ENCODE measurements at places on chromosomes 5 and 9.

DNA sequence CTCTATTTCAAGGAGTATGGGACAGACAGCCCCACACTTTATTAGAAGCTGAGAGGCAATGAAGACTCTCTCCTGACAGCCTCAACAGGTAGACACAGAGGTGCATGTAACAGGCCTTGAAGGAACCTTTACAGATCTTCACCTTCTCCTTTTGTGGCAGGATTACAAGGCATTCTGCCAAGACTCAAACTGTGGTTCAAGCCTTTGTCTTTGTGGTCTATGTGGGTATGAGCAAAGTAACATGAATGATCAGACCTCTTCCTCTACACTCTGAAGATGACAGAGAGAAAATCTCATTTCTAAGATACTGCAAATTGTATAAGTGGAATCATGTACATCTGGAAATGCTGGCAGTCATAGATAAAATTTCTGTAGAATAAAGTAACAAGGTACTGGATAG lies 346.9 kb downstream of the CDH9 start:
- no peak for DNase-seq

DNA sequence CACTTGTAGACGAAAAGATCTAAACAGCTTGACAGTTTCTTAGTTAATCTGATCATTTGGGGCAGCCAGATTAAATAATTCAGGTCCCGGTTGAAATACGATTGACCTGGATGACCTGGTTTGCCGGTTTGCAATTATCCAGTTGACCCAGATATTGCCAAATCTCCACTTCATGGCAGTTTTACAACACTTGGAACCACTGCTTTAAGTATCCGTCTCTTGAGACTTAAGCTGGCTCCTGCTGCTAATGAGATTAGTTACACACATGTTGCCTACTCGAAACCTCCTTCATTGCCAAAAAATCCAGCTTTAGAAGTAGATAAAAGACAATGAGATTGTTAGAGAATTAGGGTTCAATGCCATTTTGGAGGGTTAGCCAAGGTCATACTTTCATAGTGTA lies 136.2 kb upstream of the HAPLN1 start:
- DNase-seq: no peak

DNA sequence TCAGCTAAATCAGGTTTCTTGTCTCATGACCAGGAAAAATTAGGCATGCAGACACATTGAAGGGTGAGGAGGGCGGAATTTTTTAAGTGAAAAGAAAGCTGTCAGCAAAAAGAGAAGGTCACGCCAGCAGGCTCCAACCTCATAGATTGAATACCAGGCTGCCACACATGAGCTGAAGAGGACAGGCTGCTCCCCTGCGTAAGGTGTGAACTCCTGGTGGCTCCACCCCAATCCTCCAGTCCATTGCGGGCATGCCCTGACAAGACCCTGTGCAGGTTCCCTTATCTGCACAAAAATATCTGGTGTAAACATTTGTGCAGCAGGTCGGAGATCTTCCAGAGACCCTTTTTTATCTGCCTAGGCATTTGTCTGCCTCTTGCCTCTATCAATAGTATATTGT lies 22.9 kb upstream of the TEX10 start:
- DNase-seq: no peak

- DNase-seq: peak; percentile 9
Measured at GRCh38 chr5:149584121-149584520, 2.8 kb downstream of the ARHGEF37 start.

DNA sequence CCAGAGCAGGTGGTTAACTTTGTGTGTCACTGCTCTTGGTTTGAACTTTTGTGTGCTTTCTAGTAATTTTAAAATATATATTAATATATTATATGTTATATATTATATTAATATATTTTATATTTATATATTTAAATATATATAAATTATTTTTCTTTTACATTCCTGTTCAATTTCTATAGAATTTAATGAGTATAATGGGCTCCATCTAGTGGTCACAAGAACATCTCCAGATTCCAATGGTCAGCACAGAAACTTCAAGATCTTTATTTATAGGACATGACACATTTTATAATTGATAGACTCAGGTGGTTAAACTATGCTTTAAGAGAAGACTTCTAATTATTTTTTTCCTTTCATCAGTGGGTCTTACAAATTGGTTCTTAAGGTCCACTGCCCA lies 39.1 kb downstream of the COL23A1 start:
- DNase-seq: peak; percentile 2

DNA sequence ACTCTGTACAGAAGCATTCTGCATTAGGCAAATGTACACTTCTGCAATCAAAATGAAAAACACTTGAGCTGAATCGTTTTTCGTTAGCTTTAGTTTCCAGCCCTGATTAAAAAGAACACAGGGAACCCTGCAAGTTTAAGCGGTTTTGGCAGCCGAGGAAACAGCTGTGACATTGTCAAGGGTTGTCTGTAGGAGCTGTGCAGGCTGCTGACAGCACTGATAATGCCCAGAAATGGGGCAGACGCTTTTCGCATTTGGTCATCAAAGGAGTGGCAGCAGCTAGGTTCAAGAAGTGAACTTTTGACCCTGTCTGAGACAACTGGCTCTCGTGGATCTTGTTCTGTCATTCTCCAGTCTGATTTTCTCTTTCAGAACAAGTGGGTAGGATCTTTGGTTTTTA lies 165.6 kb upstream of the CCDC152 start:
- no peak for DNase-seq

DNA sequence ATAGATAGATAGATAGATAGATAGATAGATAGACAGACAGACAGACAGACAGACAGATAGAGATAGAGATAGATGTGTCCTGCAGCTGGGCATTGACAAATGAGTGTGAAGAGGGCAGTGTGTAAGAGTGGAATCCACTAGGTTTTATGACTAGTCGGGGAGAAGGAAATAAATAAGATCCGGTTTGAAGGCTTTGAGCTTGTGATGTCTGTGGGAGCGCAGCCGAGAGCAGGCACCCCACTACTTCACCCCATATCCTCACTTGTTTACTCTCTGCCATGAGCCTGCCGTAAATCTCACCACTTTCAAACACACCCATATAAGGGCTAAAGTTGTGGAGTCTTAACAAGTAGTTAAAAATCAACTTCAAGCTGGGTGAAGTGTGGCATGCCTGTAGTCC lies 1.4 kb upstream of the SUSD1 start:
- no peak for DNase-seq

DNA sequence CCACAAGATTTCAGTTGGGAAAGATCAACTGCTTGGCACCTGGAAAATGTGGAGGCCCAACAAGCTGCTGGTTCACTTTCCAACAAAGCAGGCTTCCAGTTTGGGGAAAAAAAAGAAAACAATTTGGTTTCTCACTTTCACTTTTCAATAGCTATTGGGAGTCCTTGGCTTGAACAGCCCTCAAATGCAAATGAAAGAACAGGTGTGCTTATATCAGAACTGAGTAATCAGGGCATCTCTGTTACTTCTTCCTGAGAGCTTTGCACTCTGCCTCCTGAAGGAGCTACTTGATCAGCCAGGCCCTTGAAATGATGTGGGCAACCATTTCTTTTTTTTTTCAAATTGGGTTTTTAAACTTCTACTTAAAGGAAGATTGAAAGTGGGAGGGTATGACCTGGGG lies 73.5 kb downstream of the MFAP3 start:
- no peak for DNase-seq

DNA sequence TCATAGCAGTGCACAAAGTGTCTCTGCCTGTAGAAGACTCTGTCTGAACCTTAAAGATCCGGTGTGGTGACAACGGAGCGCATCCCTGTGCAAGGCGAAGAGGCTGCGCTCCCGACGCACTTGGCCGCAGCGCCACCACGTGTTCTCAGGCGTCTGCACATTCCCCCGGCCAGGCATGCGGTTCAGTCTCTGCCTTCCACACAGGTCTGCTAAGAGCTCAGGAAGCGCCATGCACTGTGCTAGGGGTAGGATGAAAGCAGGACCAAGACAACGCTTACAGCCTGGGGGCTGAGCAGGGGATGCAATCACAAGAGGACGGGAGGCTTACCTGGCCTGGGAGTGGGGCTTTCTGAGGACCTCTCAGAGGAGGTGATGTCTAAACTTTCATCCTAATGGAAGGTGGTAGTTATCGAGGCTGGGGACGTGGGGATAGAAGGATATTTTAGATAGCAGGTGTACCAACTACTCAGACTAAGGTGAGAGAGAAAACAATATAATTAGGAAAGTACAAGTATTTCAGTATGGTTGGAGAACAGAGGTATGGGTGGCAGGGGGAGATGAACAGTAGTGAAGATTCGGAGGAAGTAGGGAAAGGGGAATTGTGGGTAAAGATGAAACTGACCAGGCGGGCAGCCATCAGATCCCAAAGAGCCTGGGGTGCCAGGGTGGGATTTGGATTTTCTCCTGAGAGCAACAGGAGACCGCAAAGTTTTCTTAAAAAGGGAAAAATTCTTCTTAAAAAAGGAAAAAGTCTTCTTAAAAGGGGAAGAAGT lies 13.3 kb downstream of the CAPSL start:
- DNase-seq: peak; percentile 42

- DNase-seq: no peak
Measured at GRCh38 chr9:106982636-106983035, 119.7 kb downstream of the ZNF462 start.

DNA sequence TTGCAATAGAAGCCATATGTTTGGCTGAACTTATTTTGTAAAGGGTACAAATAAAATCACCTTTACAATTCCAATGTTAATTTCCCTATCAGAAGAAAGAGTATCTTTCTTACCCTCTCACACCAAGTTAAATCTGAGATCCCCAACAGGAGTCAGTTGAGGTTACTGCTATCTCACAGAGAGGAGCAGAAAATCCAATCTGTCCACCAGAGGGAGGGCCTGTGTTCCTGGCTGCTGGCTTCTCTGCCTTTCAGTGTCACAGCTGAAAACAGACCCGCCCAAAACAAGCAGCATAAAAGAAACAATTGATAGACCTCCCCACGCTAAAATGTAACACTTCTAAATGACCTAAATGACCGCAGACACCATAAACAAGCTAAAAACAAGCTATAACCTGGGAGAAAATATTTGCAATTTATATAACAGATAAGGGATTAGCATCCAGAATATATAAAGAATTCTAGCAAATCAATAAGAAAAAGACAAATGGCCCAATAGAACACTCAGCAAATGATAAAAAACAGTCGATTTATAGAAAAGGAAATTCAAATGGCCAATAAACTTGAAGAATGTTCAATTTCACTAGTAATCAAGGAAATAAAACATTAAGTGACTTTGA lies 24.5 kb upstream of the MVB12B start:
- DNase-seq: peak; percentile 59

GRCh38 chr5:41213340-41213739 lies at the start of gene C6:
TSS of gene C6 (minus strand) at chr5:41213532. CDS start at chr5:41203230, 10,302 bp downstream.
- DNase-seq: no peak

GRCh38 chr5:3862906-3863305 lies 267.3 kb downstream of the IRX1 start:
- no peak for DNase-seq

DNA sequence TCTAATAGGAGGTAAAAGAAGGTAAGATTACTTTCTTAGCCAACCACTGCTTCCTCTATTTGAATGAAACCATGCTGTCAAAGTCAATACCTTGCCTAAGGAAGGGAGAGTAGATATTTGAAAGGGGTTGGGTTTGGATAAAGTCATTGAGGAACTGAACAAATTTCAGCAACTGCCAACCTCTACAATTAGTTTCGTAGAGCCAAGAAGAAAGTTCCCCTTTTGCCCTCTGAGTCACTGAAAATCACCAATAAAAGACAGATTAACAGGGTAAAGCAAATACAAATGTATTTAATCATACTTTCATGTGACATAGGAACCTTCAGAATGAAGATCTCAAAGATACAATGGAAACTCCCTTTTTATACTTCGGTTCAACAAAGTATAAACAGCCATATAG lies 615.7 kb downstream of the GABRG2 start:
- DNase-seq: no peak

- DNase-seq: no peak
Measured at GRCh38 chr5:151157426-151158286, at the start of gene ANXA6. TSS of gene ANXA6 (minus strand) at chr5:151157779. CDS start at chr5:151147901, 9,878 bp downstream.

DNA sequence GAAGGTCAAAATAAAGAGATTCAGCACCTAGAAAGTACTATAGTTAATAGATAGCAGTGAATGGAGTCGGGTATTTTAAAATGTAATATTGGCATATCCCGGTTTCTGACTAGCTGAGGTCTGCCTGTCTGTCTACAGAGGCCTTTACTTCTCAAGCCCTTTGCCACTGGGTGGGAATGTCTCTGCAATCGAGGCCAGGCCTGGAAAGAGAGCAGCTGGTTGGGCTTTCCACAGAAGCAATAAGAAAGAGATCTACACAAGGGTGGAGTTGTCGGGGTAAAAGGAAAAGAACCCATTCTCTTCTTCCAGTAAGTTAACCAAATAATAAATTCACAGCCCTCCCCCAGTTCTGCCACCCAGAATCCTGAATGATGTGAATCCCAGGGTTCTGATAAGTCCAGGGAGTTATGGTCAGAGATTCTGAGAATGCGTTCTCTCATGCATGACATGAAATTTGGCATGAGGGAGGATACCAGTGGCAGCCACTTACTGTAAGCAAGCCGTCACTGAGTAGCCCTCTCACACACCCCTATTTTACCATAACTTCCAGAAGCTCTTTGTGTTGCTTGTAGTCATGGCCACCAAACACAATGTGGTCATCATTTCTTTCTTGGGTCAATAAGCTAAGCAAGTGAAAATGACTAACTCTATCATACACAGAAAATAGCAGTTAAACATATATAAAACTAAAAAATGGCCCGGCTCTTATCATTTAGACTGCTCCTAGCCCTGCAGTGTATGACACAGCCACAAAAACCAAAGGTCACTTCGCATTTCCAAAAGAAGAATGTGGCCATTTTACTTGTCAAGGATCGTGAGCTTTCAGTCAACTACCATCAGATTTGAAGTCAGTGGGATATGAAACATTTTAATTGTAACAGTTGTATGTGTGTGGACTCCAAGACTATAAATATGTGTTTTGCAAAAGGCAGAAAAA lies 185.0 kb downstream of the GLIS3 start:
- no peak for DNase-seq

DNA sequence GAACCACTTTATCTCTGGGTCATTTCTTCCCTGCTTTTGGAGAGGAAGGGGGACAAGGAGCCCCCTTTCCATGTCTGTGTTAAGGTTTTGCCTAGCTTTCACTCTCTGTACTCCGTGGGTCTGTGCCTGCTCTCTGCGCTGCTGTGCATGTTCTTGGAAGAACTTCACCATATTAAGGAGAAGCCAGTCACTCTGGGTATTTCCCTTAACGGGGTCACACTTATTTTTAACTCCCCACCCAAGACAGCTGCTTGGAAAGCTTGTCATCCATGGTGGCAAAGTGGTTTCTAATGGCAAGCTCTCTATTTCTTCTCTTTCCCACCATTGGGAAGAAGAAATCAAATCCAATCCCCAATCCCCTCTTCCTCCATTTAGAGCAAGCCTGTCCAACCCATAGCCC lies 44.8 kb upstream of the HMHB1 start:
- no peak for DNase-seq

DNA sequence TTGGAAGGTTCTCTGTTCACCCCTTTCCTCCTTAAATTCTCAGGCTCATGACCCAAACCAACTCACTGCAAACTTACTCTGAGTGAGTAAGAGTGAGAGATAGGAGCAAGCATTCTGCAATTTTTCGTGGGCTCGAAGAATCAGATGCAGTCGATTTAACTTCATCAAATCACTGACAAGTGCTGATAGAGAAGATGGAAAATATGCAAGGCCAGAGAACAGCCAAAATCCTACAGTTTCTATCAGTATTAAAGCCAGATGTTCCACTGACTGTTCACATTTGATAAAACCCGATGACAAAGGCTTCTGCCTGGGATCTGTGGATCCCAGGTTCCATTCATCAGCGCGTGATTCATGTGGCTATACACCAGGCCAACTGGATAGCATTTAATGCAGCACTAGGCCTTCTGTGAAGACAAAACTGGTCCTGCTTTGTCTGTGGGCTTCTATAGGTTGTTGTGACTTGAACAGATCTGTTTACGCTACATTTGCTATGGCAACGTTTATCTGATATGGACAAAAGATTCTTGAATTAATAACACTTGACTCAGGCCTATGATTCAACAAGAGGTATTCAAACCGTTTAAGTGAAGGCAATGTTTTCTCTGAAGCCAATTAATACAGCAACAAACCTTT lies 251.2 kb downstream of the NFIB start:
- no peak for DNase-seq
